ENCODE measurements at places on chromosomes 5 and 9.

- no peak for DNase-seq
Observed at GRCh38 chr5:131523500-131524185, 111.4 kb downstream of the RAPGEF6 start.

DNA sequence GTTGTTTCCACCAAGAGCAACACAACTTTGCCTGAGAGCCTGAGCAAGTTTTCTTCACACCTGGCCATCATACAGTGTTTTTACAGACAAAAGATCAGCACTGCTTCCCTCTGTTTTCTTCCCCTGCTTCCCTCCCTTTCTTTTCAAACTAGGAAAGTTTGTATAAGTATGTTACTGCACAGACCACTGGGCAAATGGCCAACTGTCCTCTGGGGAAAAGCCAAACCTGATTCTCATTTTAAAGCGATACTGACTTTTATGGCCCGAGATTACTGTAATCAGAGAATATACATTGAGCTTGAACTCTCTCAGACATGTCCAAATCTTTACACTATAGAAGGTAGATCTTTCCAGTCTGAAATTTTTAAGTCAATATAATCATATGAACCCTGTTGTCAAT, 415.0 kb downstream of the NFIB start:
- no peak for DNase-seq

GRCh38 chr9:95373782-95374487, 56.4 kb upstream of the FANCC start:
- no peak for DNase-seq

DNA sequence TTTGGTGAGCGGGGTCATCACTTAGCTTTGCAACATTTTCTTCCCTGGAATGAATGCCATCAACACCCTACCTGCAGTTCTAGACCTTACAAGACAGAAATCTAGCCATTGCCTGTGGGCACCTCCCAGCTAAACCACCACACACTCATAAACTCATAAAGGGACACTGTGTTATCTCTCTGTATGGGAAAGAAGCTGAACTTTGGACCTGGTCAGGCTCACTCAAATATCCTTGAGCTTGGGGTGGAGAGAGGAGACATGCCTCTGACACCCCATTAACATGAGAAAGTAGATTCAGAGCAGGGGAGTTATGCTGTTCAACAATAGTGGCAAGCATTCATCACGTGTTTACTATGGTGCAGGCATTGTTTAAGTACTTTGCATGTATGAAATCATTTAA, 205.6 kb downstream of the ZNF462 start:
- DNase-seq = no peak

DNA sequence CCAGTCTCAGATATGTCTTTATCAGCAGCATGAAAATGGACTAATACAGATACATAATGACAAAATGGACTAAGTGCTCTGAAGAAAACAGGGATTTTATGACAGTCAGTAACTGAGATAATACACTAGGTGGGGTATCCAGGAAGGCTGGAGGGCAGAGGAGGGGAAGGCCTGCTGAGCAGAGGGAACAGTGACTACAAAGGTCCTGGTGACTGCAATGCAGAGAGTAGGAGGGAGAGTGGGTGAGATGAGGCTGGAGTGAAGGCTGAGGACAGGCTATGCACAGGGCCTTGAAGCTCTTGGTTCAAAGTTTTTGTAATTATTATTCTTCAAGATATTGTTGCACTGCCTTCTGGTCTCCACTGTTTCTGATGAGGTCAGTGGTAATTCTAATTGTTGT, 4.9 kb downstream of the ACOT12 start:
- no peak for DNase-seq

DNA sequence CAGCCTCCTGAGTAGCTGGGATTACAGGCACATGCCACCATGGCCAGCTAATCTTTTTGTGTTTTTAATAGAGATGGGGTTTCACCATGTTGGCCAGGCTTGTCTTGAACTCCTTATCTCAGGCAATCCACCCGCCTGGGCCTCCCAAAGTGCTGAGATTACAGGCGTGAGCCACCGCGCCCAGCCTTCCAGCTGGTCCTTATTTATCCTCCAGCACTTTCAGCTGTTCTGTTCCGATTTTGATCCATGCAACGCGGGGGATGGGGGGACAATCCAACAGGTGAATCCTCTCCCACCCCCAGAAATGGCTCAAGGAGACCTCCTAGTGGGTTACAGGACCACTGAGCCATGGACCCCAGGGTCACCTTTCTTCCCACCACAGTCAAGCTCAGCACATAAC, 14.7 kb upstream of the CDKN2AIPNL start:
- no peak for DNase-seq

DNA sequence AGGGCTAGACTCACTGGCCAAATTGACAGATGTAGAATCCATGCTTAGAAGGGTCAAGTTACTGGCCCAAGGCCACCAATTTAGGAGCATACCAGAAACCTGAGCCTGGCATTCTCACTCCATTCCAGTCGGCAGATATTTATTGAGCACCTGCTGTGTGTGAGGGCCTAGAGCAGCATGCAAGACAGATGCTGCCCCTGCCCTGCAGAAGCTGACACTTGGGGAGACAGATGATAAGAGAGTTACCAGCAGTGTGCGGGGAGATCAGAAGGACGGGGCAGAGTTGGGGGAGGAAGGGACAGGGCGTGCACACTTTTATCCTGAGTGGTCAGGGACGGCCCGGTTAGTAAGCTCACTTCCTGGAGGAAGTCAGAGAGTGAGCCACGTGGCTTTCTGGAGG, 111.5 kb upstream of the RAPGEF1 start:
- no peak for DNase-seq

DNA sequence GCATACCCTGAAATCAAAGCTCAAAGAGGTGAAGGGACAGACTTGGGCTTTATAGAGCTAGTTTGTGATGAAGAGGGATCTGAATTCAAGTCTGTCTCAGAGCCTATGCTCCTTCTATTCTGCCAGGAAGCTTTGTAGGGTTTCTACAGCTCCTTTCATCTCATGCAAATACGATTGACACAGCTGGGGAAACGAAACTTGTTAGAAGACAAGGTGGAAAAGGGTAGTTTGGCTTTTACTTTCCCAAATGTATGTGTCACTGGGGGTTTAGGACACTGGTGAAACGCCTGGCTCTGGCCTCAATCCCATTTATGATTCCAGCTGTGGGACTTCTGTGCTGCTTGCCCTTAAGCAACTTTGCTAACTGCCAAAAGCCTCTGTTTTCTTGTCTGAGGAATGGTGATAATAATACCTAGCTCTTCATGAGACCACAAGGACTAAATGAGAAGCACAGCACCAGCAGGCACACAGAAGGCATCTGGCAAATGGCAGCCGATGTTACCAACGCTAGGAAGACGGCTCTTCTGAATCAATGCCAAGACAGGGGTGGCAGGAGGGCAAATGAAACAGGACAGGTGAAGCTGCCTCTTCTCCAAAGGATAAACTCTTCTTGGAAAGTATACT, 70.3 kb upstream of the EQTN start:
- DNase-seq = no peak

DNA sequence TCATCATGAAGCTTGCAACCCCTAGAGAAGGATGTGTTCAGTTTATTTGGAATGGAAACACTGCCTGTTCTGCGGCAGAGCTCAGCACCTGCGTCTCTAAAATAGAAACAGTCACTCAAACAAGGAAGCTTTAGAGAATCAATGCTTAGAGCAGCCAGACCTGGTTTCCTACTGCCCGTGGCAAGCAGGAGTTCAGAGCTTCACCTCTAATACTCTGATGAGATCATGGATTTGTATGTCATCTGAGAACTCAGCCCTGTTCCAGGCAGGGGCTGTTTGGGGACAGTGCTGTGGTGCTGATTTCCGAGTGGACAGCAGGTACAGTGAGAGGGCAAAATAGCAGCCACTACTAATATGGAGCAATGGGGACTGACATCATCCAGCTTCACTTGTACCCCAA, 236.0 kb upstream of the IRX1 start:
- no peak for DNase-seq

- no peak for DNase-seq
Observed at GRCh38 chr5:39654715-39655114, 229.9 kb upstream of the DAB2 start.

DNA sequence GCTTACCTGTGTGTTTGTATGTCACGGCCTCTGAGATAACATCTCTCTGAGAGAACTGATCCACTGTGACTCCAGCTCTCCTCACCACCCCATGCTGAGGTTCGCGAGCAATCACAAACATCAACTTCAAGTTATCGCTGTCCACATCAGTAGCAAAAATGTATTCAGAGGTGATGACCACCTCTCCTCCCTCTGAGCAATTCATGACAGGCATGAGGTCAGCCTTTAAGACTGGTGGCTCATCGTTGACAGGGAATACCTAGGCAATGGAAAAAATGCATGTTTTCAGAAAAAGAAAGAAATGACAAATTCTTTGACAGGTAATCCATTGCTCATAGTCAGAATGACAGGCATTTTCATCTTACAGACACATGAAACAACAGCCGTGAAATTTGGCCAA, 90.3 kb upstream of the CER1 start:
- DNase-seq = no peak

DNA sequence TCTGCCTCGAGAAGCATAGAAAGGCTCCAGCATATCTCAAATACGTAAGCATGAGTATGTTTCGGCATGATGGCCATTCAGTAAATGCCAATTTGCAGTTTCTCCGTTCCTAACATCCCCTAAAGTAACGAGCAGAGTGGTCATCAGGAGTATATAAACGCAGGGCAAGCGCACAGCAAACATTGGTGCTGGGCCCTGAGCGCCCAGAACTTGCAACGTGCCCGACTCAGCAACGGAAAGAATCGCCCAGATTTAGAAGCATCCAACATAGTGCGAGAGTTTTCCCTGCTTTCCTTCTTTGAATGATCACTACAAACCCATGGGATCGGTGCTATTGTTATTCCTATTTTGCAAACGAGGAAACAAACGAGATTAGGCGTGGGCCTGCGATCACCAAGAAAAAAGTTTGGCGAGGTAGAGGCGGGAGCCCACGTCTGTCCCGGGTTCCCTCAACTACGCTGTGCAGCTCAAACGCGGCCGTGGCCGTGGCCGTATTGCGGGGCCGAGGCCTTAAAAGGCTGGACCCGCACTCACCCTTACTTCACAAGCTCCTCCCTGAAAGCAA, 505 bp downstream of the RPS14 start:
- no peak for DNase-seq

DNA sequence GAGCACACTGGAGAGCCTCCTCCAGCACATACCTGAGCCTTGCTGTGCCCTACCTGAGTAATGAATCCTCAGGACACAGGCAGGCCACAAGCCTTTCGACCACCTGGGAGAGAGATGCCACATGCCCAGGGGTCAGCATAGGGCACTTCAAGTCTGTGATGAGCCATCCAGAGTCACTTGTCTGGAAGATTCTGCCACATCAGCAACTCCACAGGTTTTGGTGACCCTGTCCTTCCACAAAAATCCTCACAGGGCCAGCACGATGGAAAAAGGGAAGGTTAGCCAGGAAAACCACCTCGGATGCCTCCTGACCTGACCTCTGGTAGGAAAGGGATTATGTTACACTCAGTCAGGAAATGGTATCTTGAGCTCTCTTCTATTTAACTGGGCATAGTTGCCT, 46.8 kb downstream of the FRMD3 start:
- DNase-seq = no peak

- no peak for DNase-seq
Observed at GRCh38 chr9:111271481-111272080, 58.4 kb downstream of the OR2K2 start.

GRCh38 chr5:53089481-53089991, 20.0 kb downstream of the MOCS2 start:
- DNase-seq = no peak

GRCh38 chr5:30401479-30402058, 791.9 kb upstream of the CDH6 start:
- DNase-seq = peak; percentile 30

GRCh38 chr9:109903515-109904138, 123.6 kb downstream of the PALM2AKAP2 start:
- DNase-seq = no peak

DNA sequence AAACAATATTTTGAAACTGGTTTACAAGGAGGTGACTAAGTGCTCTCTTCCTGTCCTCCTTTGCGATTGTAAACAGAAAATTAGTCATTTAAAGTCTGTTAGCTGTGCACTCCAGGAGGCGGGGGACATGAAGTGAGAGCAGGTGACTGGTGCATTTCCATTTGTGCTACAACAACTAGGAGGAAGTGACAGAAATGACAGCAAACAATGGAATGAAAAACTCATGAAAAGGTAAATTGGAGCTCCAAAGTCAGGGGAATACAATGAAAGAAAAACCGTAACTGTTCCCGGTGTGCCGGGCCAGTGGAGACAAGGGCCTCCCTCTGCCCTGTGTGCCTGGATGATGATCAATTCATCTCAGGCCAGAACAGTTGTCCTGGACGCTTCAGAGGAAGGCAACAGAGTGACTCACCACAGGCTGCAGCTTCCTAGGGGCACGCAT, 439.9 kb downstream of the GADD45G start:
- DNase-seq = no peak

GRCh38 chr9:131971482-131972074, 108.1 kb downstream of the MED27 start:
- no peak for DNase-seq

DNA sequence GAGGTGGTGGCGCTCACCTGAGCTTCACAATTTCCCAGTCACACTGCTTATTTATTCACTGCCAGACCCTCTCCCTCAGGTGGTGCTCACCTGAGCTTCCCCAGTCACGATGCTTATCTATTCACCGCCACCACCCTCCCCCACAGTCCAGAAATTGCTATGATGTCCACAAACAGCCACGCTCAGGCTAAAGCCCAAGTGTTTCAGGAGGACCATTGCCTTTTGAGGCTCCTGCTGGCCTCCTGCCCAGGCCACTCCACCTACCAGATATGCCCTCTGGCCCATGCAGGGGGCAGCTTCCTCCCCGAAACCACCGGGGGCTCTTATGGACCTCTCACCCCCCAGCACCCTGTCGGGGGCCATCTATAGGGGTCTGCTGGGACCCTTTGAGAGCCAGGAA, 4.6 kb downstream of the PDLIM7 start:
- no peak for DNase-seq

GRCh38 chr9:23611869-23612268, 214.2 kb downstream of the ELAVL2 start:
- DNase-seq = no peak

DNA sequence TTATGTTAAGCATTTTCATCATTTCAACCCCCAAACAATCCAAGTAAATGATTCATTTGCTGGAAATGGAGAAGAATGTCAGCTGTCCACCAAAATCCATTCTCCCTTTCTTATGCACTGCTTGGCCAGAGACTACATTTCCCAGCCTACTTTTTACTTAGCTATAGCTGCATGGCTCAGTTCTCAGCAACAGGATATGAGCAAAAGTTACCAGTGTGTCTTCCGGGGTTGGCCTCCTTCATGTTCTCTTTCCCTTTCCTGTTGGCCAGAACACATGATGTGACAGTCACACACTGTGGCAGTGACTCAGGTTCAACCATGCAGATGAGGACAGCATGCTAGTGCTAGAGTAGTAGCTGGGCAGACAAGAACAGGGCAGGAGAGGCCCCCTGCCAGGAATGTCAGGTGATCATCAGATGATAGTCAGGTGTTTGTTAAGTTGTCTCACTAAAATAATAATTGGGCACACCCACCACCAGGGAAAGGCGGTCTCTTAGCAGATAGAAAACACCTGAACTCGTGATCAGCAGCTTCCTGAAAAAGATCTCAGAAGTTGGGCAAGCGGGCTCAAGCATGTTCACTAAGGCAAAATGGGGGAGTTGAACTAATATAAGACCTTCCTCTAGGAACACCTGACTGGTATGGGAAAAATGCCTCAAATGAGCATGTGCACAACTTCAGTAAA, 12.2 kb downstream of the GPR150 start:
- no peak for DNase-seq

GRCh38 chr9:72441848-72442607, 77.0 kb upstream of the ZFAND5 start:
- no peak for DNase-seq

GRCh38 chr5:178627259-178627598, 379 bp upstream of the CLK4 start:
- DNase-seq = no peak

Measured in omental fat pad (tissue), 4 donors.